ENCODE measurements at places on chromosomes 11 and 22.
A peak's percentile ranks its signal among the peaks of the same experiment; 100 is the strongest.

- DNase-seq = no peak
Measured at GRCh38 chr11:9625728-9626127, 38.1 kb upstream of the SWAP70 start.

GRCh38 chr11:93505703-93506102 is 37.5 kb downstream of the SMCO4 start:
- no peak for DNase-seq

- peak; percentile 41 for DNase-seq
Measured at GRCh38 chr11:291281-292210, 2.6 kb downstream of the PGGHG start.

GRCh38 chr11:134596404-134596803 is 184.4 kb upstream of the B3GAT1 start:
- no peak for DNase-seq

- DNase-seq = peak; percentile 57
Measured at GRCh38 chr22:19942157-19943081, 801 bp upstream of the TXNRD2 start.

All from Right ventricle myocardium superior (tissue), 1 donor.